Stimulated activated CD8-positive, alpha-beta memory T cell treated with anti-CD3 and anti-CD28 coated beads, Interleukin-4, amount 100 ng/mL, for 1 hour (primary cell): ENCODE measurements at places on chromosomes 1 and 21.

DNA sequence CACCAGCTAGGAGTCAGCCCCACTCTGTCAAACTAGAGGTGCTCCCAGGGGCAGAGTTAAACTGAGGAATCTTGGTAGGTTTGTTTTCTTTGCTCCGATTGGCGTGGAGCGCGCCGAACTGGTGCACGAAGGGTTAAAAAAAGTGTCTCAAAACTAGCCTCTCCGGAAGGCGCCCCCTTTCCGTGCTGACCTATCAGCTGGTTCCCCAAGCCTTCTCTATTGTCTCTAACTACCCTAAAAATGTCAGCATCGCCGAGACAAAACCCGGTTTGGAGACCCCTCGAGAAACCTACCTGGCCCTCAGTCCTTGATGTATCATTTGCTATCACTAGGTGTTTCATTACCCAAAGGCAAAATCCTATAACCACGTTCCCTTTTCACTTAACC, 2.2 kb downstream of the TGFB2 start:
- no peak for DNase-seq

DNA sequence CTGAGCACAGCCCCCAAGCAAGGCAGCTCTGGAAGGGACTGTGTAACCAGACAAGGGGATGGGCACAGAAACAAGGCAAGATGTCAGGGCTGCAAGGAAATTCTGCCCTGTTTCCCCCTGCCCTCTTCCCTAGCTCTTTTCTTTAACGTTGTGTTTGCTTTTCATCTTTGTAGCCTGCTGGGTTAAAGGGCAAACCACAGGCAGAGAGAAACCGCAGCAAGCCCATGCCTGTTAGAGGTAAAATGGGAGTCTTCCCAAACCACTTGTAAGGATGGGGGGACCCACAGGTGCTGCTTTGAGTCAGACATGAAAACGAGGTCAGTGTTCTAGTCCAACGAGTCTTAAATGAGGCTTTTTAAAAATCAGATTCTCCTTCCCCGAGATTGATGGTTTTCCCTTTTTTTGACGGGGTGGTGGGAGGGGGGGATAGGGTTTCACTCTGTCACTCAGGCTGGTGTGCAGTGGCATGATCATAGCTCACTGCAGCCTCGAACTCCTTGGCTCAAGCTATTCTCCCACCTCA, 13.3 kb downstream of the TGFBR3 start:
- no peak for DNase-seq

GRCh38 chr1:223429821-223430220, 36.6 kb downstream of the CCDC185 start:
- DNase-seq: no peak

DNA sequence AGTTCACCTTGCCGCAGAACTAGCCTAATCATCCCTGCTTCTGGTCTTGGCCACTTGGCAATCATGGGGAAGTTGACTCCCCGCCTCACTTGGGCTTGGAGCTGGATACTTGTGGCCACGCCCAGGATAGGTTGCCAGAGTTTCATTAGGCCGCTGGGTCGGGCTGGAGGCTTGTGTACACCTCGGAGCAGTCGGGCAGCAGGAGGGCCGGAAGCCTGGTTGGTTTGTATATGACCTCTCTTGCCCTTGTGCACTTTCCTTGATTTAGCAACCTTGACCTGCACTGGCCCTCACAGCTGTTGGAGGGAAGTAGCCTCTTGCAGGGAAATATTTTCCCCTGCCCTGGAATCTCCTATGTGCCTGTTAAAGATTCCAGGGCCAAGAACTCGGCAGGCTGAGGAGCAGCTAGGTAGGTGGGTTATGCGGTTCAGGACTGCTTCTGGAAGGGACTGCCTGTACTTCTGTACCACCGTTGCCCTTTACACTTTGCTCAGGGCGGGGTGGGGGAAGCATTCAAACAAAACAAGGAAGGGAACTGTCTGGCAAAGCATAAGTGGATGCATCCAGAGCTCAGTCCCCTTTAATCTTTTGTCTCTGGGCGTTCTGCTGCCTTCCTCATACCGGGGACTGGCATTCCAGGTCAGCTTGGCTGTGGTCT, 83.5 kb downstream of the UCK2 start:
- no peak for DNase-seq

GRCh38 chr1:212351588-212352362, 62.9 kb downstream of the PACC1 start:
- DNase-seq: no peak

GRCh38 chr1:116806245-116806644, 52.0 kb downstream of the CD2 start:
- DNase-seq: no peak

DNA sequence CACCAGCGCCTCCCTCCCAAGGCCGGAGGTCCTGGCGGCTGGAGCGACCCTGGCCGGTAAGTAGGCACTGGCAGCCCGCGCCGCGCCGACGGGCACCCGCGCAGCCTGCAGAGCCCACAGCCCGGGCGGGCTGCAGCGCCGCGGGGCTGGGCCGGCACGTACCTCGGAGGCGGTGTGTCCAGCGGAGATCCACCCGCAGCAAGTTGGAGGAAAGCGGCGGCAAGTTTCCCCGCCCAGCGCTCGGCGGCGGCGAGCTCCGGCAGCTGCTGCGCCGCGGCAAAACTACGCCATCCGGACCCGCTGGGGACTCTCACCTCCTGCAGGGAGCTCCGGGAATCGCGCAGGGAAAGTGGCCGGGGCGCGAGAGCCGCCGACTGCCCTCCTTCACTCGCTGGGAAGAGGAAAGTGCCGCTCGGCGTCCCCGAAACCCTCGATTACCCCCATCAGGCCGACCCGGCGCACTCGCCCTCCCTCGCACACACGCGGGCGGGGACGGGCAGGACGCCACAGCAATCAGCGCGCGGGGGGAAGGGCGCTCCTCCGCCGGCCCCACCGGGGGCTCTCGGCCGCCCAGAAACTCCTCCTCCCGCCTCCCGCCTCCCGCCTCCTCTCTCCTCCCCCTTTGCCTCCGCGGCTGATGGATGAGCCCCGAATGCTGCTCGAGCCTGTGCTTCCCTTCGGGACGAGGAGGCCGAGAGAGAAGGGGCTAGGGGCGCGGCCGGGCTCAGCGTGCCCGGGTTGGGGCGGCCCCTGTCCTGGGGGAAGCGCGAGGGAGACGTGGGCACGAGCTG, at the start of gene TGFBR3:
Gene TGFBR3, minus strand, starts transcription at position 436 of the 791 bp plus-strand sequence. CDS start 24,620 bp downstream, outside the sequence.
- peak; percentile 64 for DNase-seq

- no peak for DNase-seq
Measured at GRCh38 chr21:33238565-33239255, 9.0 kb downstream of the IFNAR2 start.
